ENCODE measurements at places on chromosomes 2 and 18. TPM values are rescaled to one million over a fixed set of nuclear protein-coding genes. Genes with fewer than 3 reads are reported as not detected.

Gene GPBAR1
- total RNA-seq: not detected

Gene ASB18
- total RNA-seq: 1.6 TPM

Gene TGFA
- total RNA-seq: 18.2 TPM

Gene SOWAHC
- total RNA-seq: 27.7 TPM

Gene DSG2
- 6.2 TPM for total RNA-seq

Gene VSNL1
- 128 TPM for total RNA-seq

Gene EPB41L3
- total RNA-seq: 114 TPM

Gene ATP8B1
- 3.0 TPM for total RNA-seq

Gene HEATR5B
- 93.2 TPM for total RNA-seq

Gene CYTIP
- 0.92 TPM for total RNA-seq

Gene CDCA7
- total RNA-seq: 21.9 TPM

Gene TMEM182
- 8.5 TPM for total RNA-seq

Gene ACTG2
- total RNA-seq: 0.23 TPM

Gene GREB1
- total RNA-seq: 15.0 TPM

Gene LRATD1
- total RNA-seq: 63.2 TPM

Gene KCNE4
- total RNA-seq: 2.5 TPM

Gene ECEL1
- total RNA-seq: 27.0 TPM

Gene TRAK2
- total RNA-seq: 57.7 TPM

Gene DSG3
- not detected for total RNA-seq

Gene RTP5
- 13.8 TPM for total RNA-seq

Gene CACNB4
- 67.8 TPM for total RNA-seq

Gene FOXD4L1
- 0.69 TPM for total RNA-seq

Gene DSC3
- total RNA-seq: 0.23 TPM

Gene CCDC195
- total RNA-seq: not detected

Gene RIT2
- 59.3 TPM for total RNA-seq

Gene PRKD3
- total RNA-seq: 36.4 TPM

Gene PFN4
- 0.92 TPM for total RNA-seq

Gene PTPN2
- 28.6 TPM for total RNA-seq

Gene GPR45
- total RNA-seq: 1.8 TPM

Gene ANKAR
- total RNA-seq: 42.7 TPM

Gene SCTR
- 0.69 TPM for total RNA-seq

Gene SP5
- total RNA-seq: 2.3 TPM

Gene HTR2B
- total RNA-seq: 0.23 TPM

Gene RAPH1
- total RNA-seq: 59.3 TPM

Gene BIRC6
- 234 TPM for total RNA-seq

Gene PMAIP1
- total RNA-seq: 0.69 TPM

Gene MRPL53
- 15.0 TPM for total RNA-seq

Gene FOXI3
- total RNA-seq: not detected

Gene TUBA4B
- 1.2 TPM for total RNA-seq

Gene PUS10
- 5.8 TPM for total RNA-seq

Gene DTNA
- 101 TPM for total RNA-seq

Gene CFC1
- total RNA-seq: 9.2 TPM

Gene SERPINB7
- not detected for total RNA-seq

Gene TIGD1
- 12.7 TPM for total RNA-seq
